KBM-7 (cell line): ENCODE measurements at places on chromosomes 3 and 15.

- no peak for DNase-seq
Measured at GRCh38 chr3:126305427-126305826, 51.8 kb downstream of the KLF15 start.

- DNase-seq, result no peak
Measured at GRCh38 chr3:107506458-107506857, 16.3 kb upstream of the BBX start.

GRCh38 chr3:52781741-52782140 is 4.3 kb downstream of the ITIH1 start:
- no peak for DNase-seq

- peak; percentile 69 for DNase-seq
Measured at GRCh38 chr15:68055224-68055705, 1.1 kb downstream of the PIAS1 start.

GRCh38 chr15:95041297-95041696 is 809.9 kb downstream of the MCTP2 start:
- no peak for DNase-seq

DNA sequence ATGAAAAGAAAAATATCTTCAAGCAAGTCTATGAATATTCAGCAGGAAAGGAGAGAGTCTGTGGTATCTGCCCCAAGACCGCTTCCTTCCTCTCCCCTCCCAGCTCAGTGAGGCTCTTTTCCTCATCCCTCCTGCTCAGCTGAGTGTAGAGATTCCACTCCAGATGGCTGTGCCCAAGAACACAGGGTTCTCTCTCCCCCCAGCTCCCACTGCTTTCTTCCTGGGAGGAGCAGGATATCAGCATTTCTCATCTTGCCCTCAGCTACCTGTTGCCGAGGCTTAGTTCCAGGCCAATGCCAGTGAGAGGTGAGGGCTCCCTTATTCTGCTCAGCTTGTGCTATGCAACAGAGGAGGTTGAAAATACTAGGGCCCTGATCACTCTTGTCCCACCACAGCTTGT is 211.9 kb downstream of the SV2B start:
- peak; percentile 53 for DNase-seq

GRCh38 chr3:155846119-155846518 is 8.1 kb downstream of the SLC33A1 start:
- DNase-seq, result no peak

- no peak for DNase-seq
Measured at GRCh38 chr3:16369885-16370284, 104.9 kb downstream of the OXNAD1 start.

- DNase-seq, result no peak
Measured at GRCh38 chr3:22012471-22012870, 261.5 kb upstream of the ZNF385D start.

GRCh38 chr3:107236655-107237337 is 140.4 kb upstream of the CCDC54 start:
- no peak for DNase-seq

GRCh38 chr3:116302087-116302747 is 143.1 kb downstream of the LSAMP start:
- DNase-seq, result no peak

DNA sequence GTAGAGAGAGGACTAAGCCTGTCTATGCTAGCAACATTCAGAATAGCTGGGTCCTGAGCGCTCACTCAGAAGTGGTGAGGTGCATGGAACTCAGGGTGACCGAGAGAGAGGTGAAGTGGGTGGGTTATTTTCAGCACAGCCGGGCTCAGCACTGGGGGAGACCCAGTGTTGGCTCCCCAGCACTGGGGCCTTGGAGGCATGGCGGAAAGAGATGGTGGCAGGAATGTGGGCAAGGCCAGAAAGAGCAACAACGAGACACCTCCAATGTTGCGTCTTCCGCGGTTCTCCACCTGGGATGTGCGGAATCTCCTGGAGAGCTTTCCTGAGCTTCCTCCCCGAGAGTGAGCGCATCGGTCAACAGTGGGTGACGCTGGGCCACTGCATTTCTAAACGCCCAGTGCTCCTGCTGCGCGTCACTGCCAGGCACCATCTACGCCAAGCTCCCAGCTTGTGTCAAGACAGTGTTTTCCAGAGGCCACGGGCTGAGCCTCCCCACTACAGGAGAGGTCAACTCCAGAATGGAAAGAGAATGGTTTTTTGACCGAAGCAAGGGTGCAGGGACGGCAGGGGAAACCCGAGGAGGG is 148.4 kb downstream of the ADAMTS17 start:
- DNase-seq, result no peak

- no peak for DNase-seq
Measured at GRCh38 chr15:57082054-57082728, 163.7 kb downstream of the TCF12 start.

- DNase-seq, result peak; percentile 75
Measured at GRCh38 chr15:90638201-90638691, 78.9 kb upstream of the BLM start.

GRCh38 chr15:85154061-85154460 is 172.4 kb downstream of the PDE8A start:
- no peak for DNase-seq

- peak; percentile 49 for DNase-seq
Measured at GRCh38 chr15:34651997-34652725, 68.7 kb upstream of the GOLGA8B start.

DNA sequence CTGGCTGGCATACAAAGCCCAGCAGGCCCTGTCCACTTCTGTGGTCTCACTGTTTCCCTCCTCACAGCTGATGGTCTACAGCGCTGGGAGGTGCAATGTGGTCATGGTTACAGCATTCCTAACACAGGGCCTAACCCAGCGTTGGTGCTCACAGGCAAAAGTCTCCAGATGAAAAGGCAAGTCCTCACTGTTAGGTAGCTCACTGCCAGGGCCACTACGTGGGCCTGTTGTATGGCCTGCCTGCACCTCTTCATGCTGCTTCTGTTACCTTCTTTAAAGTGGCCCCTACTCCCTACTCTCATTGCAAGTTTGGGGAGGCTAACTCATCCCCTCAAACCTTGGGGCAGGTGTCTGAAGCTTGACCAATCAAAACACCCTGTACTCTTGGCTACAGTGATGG is 31.3 kb downstream of the CCDC13 start:
- no peak for DNase-seq

GRCh38 chr15:57694279-57694678 is 12.2 kb upstream of the POLR2M start:
- DNase-seq, result no peak

GRCh38 chr15:62254137-62254934 is 89.3 kb upstream of the C2CD4B start:
- peak; percentile 77 for DNase-seq

DNA sequence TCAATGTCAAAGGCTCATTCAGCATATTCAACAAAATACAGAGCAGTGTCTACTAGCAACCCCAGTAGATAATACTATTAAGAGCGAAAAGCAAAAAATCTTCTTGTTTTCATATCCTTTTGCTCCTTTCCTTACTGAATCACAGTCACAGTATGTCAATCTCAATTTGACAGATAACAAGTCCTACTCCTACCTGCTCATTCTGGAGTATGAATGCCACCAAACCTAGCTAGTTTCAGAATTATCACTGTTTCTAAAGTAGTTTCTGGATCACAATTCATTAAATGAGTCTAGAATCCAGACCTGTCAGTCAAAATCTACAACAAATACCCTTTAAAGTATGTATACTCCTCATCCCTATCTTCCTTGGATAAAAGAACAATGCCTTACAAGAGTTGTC is 51.5 kb downstream of the MKRN2 start:
- DNase-seq, result no peak

DNA sequence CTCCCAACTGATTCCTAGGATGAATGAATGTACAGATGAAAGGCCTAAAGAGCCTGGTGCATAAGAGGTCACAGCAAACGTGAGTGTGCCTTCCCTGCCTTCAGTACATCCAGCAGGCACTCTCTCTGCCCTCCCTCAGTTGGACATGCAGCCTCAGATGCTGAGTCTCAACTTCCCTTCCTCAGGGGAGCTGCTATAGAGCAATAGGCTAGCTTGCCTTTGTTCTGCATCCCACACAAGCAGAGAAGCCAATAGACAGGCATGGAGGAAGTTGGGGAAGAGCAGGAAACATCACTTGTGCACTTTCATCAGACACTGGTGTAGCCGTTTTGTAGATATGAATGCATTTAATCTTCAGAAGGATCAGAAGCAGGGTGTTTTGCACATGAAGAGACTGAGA is 147.5 kb upstream of the THBS1 start:
- DNase-seq, result no peak

GRCh38 chr3:50192689-50193141 is 1.3 kb downstream of the GNAT1 start:
- DNase-seq, result peak; percentile 83

GRCh38 chr15:40328176-40328575 is 4.7 kb downstream of the INAFM2 start:
- no peak for DNase-seq

- DNase-seq, result no peak
Measured at GRCh38 chr15:29522373-29523276, 253.0 kb upstream of the NSMCE3 start.

- DNase-seq, result peak; percentile 93
Measured at GRCh38 chr15:101641894-101642293, 10.3 kb downstream of the TM2D3 start.

DNA sequence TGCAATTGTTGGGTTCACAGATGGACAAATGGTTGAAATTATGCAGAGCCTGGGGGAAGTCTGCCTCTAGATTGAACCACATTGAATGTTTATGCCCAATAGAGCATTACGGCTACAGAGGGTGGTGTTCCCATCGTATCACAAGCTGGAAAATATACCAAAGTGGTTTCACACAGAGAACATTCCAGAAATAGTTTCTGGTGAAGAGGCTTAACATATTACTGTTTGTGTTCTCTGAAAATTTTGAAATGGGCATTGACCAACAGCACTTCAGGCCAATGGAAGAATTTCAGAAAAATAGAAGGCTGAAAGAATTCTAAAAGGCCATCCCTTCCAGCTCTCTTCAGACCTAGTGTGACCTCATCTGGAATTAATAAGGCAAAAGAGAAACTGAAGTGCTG is 203.9 kb downstream of the NEK10 start:
- DNase-seq, result no peak

DNA sequence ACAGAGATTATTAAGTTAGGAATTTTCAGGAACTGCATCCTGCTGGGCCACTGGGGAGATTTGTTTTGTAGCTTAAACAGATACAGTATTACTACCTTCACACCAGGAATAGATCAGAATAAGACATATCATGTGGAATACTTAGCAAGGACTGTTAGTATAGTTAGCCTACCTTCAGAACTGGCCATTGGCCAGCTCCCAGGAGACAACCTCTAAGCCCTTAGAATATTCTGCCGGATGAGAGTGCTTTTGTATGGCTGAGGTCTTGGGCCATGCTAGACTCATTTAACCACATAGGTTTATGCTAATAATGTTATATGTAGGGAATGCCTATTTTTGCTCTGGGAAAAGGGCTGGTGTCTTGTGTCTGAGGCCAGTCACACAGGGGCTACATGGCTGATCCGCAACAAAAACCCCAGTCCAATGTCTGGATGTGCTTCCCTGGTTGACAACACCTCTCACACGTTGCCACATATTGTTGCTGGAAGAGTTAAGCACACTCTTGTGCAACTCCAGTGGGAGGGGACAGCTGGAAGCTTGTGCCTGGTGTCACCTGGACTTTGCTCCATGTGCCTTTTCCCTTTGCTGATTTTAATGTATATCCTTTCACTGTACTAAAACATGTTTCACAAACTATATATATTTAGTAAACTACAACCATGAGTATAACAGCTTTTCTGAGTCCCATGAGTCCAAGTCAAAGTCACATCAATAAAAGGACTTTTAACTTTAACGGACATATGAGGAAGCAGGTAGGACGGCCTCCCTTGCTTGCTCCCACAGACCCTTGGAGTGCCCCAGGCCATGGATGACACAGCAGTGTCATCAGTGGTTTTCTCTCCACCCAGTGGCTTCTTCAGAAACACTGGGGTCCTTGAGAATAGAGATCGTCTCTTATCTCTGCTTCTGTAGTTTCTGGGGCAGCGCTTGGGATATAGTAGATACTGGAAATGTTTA is 118.0 kb upstream of the C3orf80 start:
- peak; percentile 51 for DNase-seq

DNA sequence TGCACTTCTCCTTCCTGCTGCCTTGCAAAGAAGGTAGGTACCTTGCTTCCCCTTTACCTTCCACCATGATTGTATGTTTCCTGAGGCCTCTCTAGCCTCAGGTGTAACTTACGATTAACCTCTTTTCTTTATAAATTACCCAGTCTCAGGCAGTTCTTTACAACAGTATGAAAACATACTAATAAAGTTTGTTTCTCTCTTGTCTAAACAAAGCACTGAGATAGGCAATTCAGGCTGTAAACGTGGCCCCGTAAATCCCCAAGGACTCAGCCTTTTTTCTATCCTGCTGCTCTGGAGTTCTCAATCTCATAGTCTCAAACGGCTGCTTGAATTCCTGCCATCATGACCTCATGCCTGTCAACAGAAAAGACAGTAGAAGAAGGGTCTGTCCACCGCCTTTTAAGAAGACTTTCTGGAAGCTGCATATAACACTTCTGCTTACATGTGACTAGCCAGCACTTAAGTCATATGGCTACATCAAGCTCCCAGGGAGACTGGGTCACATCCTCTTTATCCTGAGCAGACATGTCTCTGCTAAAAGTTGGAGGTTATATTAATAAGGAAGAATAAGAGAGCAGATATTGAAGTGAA is 257.8 kb downstream of the EBLN2 start:
- DNase-seq, result no peak

DNA sequence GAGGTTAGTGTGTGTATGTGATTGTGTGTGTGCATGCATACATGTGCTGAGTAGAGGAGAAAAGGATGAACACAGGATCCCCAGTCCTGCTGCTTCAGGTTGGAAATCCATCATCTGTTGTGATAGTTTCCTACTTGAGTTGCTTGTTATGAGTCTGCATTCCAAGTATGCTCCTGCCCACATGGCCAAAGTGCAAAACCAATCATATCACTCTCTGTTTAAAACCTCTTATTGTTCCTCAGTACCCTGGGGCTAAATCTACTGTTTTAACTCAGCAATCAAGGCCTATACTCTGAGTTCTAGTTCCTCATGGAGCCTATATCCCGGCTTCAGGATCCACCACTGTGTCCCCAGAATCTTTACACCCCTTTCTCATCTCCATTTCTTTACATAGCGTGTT is 139.9 kb upstream of the TLE3 start:
- DNase-seq, result no peak

DNA sequence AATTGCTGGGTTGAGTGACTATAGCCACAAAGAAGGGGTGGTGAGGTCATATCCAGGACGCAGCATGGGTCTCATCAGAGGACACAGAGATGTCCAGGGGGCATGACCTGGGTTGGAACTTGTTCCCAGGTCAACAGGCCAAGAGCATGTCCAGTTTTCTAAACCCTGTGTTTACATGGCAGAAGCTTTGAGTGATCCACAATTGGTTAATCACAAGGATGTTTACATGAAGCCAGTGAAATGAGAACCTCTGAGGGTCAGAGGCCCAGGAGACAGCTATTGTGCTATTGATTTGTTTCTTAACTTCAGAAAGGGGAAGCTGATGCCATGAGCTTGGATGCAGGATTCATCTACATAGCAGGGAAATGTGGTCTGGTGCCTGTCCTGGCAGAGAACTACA is 42.2 kb upstream of the TOPBP1 start:
- DNase-seq, result no peak

- DNase-seq, result no peak
Measured at GRCh38 chr15:60573936-60574335, 95.0 kb upstream of the ICE2 start.

GRCh38 chr3:171077261-171077660 is 50.7 kb upstream of the SLC2A2 start:
- no peak for DNase-seq

- no peak for DNase-seq
Measured at GRCh38 chr3:74023395-74023794, 398.7 kb upstream of the PDZRN3 start.
